Stimulated activated CD4-positive, alpha-beta T cell treated with anti-CD3 and anti-CD28 coated beads, Interleukin-1b, Interleukin-23, amount 100 ng/mL, for 48 hours (primary cell): ENCODE measurements at places on chromosomes 12 and 14.

- DNase-seq, result no peak
Observed at GRCh38 chr12:81300454-81300853, 222.6 kb downstream of the ACSS3 start.

GRCh38 chr12:32159925-32160324 lies 53.3 kb downstream of the BICD1 start:
- DNase-seq, result no peak

GRCh38 chr12:107229827-107230226 lies 136.5 kb upstream of the CRY1 start:
- no peak for DNase-seq

- DNase-seq, result peak; percentile 52
Observed at GRCh38 chr12:24919346-24920001, 29.4 kb downstream of the BCAT1 start.

- no peak for DNase-seq
Observed at GRCh38 chr12:18808221-18808620, 70.3 kb downstream of the CAPZA3 start.

DNA sequence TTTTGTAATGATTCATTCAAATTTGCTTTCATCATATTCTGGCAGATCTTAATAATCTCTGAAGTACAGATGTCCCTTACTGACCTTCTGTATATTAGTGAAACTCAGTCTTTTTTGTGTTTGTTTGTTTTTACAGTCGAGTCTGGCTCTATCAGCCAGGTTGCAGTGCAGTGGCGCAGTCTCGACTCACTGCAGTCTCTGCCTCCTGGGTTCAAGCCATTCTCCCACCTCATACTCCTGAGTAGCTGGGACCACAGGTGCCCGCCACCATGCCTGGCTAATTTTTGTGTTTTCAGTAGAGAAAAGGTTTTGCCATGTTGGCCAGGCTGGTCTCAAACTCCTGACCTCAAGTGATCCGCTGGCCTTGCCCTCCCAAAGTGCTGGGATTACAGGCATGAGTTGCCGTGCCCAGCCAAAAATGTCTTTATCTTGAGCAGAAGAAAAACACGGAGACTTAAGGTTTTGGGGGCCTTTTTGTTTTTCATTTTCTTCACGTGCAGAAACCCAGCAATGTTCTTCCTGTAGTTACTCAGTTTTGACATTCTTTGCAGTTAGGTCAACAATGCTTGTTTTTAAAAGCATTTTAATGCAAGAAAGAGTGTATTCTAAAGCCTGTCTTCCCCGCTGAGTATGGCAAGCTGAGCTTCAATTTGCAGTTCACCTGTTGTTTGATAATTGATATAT lies 79.5 kb downstream of the FAR2 start:
- DNase-seq, result no peak

GRCh38 chr12:118350908-118351559 lies 21.7 kb downstream of the TAOK3 start:
- no peak for DNase-seq

DNA sequence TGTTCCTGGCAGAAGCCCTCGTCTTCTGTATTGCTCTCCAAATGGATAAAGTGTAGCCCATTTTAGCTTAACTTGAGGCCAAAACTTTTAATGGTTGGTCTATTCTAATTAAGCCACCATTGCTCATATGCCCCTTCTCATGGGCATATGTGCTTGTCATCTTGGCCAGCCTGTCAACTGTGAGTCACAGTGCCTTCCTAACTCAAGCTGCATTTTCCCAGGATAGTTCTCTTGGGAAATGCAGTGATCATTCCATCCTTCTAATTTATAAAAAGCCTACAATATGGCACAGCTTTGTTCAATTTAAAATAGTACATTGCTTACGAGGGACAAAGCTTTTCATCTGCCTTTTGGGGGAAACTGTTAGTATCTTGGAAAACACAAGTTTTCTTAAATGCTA lies 6.6 kb downstream of the PTHLH start:
- no peak for DNase-seq

- DNase-seq, result no peak
Observed at GRCh38 chr12:53215497-53215896, 8.4 kb upstream of the ITGB7 start.

DNA sequence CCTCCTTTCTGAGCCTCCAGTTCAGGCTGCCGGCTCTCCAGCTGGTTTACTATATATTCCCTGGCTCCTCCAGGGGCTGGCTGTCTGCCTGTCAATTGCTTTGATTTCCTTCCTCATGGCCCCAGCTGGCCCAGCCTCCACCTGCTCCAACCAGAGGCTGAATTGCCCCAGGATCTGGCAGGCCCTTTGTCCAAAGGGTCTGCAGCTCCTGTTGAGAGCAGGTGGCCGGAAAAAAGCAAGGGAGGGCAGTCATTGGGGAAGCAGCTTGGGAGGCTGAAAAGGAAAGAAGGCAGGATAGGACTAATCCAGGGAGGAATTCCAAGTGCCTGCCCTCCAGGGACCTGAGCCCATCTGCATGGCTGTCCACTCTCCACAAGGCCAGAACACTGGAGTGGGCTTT lies 25.3 kb downstream of the PAH start:
- no peak for DNase-seq

DNA sequence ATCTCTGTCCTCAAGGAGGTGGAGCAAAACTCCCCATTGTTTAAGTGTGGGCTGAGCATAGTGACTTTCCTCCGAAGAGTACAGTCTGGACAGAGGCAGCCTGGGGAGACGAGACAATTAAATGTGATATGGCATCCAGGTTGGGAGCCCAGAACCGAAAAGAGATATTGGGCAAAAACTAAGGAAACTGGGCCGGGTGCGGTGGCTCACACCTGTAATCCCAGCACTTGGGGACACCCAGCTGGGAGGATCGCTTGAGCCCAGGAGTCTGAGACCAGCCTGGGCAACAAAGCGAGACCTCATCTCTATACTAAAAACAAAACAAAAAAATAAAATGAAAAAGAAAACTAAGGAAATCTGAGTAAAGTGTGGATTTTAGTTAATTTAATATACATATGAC lies 35.9 kb upstream of the JDP2 start:
- DNase-seq, result no peak

DNA sequence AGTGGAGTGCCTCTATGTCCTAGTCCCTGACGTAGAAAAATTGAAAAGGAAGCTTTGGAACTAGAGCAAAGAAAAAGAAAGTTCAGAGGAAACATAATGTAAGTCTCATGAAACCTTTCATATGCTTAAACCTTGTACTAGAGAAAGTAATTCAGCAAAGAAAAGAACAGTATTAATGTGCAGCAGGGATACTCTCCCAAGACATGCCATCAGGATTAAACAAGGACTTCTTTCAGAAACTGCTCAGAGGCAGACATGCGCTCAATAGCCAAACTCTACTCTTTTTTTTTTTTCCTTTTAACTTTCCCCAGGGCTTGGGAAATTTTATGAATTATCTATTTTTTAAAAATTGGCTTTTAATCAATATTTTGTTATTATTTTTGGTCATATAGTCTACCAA lies 7.1 kb upstream of the ASB8 start:
- DNase-seq, result no peak

DNA sequence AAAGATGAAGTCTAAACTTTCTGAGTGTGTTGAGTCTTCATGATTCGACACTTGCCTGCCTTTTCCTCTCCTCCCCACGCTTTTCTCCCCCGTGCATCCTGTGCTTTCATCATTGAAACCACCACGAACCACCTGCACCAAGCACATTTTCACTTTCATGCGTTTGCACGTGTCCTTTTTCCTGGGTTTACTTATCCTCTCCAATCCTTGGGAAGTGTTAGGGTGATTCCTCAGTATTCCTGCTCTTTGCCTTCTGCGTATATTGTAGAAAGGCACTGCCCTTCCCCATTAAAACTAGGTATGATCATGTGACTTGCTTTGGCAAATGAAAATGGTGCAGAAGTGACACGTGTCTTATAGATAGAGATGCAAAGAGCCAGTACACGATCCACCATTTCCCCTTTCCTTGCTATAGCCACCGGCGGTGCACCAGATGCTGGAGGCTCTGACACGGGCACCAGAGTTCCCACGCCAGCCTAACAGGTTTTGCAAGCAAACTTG lies 106.6 kb downstream of the BRMS1L start:
- DNase-seq, result peak; percentile 35

GRCh38 chr12:3757261-3757660 lies 4.4 kb upstream of the CRACR2A start:
- DNase-seq, result no peak

DNA sequence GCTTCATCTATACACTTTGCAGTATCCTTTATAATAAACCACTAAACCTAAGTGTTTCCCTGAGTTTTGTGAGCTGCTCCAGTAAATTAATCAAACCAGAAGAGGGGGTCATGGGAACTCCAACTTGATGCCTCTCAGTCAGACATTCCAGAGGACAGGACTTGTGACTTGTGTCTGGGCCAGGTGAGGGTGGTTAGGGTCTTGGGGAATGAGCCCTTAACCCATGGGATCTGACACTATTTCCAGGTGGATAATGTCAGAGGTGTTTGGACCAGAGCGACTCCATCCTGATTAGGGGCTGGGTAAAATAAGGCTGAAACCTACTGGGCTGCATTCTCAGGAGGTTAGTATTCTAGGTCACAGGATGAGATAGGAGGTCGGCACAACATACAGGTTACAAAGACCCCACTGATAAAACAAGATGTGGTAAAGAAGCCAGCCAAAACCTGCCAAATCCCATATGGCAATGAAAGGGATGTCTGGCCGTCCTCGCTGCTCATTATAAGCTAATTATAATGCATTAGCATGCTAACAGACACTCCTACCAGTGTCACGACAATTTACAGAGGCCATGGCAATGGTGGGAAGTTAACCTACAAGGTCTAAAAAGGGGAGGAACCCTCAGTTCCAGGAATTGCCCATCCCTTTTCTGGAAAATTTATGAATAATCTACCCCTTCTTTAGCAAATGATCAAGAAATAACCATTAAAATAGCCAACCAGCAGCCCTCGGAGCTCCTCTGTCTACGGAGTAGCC lies 58.7 kb downstream of the BCAT1 start:
- DNase-seq, result no peak

DNA sequence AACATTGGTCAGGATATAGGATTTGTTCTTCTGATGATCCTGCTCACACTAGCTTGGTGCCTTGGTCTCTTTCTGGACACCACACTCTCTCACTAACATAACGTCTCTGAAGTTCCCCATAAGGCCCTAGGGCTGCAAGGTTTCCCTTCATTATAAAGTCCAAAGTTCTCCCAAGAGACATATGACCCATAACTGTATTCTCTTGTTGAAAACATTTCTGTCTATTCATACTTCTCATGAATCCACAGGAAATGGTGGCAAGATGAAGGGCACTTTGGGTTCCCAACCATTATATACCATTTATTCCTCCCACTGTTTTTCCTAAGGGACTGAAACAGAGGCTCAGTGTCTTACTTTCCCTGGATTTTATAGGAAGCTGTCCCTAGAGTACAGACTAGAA lies 37.1 kb upstream of the KITLG start:
- no peak for DNase-seq

- DNase-seq, result no peak
Observed at GRCh38 chr12:68011882-68012207, 22.6 kb downstream of the IFNG-AS1 start.

- no peak for DNase-seq
Observed at GRCh38 chr14:21255385-21256101, 13.7 kb downstream of the HNRNPC start.

DNA sequence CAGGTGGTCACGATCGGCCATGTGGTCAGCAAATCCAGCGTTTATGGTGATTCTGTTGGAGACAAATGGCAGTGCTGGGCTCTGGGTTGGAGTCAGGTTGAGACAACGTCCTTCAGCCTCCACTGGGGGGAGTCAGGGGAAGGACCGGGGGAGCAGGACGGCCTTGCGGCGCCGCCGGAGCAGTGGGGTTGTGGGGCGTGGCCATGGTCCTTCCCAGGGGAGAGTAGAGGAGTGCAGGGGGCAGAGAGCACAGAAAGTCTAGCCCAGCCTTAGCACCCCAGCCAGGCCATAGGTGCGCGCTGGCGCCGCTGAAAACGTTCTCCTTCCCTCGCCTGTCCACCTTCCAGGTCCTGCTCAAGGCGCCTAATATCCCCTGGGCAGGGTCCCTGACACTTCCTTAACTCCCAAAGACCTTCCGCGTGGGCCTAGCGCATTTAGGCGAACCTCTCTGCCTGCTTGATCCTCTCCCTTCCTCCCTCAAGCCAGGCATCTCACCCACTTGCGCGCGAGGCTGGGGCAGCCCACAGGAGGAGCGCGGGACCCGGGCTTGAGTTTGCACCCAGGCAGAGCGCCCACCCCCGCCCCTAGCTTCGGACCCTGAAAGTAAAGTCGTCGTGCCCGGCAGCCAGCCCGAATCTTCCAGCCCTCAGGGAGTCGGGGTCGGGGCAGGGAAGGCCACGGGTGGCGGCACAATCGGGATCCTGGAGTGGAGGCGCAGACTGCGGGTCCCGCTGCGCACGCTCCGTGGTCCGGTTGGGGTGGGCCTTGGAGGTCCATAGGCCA lies 3.1 kb upstream of the KIF26A start:
- peak; percentile 14 for DNase-seq

GRCh38 chr12:102167821-102168604 lies 29.6 kb downstream of the PMCH start:
- no peak for DNase-seq

- no peak for DNase-seq
Observed at GRCh38 chr12:80805106-80805505, 88.4 kb downstream of the MYF5 start.

DNA sequence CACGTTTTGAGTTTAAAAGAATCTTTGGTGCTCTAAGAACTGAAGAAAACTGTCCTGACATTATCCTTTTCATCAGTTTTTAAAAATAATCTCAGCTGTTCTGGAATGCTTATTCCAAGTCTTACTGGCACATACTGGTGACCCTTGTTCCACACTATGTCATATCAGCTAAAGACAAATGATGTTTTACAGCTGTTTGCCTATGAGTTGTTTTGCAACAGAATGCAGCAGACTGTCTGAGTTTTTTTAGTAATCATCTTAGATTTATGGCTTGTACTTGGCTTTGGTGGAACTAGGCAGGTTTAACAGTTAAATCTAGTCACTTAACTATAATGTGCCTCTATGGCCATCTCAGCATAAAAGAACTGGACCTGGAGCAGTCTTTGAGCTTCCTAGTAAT lies 91.6 kb upstream of the GRIN2B start:
- no peak for DNase-seq

GRCh38 chr14:22422238-22422637 lies 166.8 kb downstream of the DAD1 start:
- no peak for DNase-seq

DNA sequence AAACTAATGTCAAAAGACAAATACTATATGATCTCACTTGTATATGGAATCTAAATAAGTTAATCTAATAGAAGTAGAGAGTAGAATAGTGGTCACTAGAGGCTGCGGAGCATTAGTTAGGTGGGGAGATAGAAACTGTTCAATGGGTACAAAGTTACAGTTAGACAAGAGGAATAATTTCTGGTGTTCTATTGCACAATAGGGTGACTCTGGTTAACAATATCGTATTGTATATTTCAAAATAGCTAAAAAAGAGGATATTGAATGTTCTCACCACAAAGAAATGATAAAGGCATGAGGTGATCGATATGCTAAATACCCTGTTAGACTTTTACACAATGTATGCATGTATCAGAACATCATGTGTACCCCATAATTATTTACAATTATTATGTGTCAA lies 42.9 kb downstream of the IGF1 start:
- DNase-seq, result no peak
